Substantia nigra (tissue), 51 donors: ENCODE measurements at places on chromosomes 13 and 19.

DNA sequence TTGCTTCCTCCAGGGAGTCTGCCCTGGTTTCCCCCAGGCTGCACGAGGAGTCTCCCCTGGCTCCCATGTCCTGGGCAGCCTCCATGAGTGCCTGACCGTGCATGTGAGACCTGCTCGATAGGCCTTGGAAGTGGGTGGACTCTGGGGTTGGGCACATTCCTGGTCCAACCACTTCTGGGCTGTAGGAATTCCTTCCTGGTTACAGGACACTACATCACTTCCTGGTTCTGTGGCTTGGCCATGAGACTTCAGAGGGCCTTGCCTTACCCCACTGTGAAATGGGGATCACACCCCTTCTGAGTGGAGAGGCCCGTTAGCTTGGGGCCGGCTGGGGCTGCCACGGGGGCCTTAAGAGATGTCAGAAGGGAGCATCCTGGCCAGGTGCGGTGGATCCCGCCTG lies 4.0 kb upstream of the ZNF628 start:
- DNase-seq = no peak

DNA sequence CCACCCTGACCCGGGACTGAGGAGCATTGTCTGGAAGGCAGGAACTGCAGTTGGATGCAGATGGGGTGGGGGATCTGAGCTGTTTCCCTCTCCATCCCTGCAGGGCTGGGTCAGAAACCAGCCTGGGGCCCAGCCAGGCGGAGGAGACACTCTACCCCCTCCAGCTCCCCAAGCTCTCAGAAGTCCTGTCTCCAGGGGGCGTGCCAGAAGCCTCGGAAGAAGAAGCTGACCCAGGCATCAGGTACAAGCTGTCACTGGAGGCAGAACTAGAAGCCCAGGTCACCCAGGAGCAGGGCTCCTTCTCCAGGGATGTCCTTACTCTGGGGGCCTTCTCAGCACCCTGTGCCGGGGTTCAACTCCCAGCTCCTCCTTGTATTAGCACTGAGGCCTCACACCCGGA lies 15.5 kb downstream of the SIX5 start:
- DNase-seq = no peak

DNA sequence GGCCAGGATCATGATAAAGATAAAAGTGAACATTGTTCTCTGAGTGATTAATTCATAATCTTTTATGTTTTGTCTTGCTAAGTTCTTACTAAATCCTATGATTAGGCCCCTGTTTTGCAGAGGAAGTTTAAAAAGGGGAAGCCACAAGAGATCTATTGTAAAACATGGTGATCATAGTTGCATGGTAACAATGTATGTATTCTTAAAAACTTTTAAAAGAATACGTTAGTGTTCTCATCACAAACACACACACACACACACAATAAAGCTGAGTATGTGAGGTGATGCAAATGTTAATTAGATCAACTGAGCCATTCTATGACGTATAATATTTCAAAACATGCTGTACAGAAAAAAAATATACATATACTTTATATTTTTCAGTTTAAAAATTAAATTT lies 51.2 kb downstream of the MBD3L2B start:
- no peak for DNase-seq

GRCh38 chr13:73403355-73404120 lies 344.7 kb downstream of the KLF5 start:
- no peak for DNase-seq

DNA sequence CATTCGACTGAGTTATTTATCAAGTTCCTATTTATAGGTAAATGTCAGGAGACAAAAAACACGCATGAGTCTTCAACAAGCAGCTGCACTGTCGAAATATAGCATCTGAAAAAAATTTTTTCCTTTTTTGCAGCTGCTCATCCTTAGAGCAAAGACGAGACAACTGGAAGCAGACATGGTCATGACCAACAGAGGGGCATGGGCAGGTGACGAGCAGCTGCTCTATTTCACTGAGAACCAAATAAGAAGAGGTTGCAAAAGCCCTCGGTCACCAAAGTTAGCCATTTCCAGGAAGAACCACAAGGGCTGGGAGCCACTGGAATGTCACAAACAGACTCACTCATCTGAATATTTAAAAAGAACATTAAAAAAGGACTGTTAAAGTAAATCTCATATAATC lies 22.2 kb downstream of the SOHLH2 start:
- DNase-seq = no peak

- DNase-seq = no peak
Measured at GRCh38 chr13:39895254-39895653, 239.8 kb downstream of the COG6 start.
